Heart left ventricle (tissue), 16 donors: ENCODE measurements at places on chromosomes 3 and 15. TPM values are rescaled to one million over a fixed set of nuclear protein-coding genes. Genes with fewer than 3 reads are reported as not detected.
A peak's percentile ranks its signal among the peaks of the same experiment; 100 is the strongest.

The UROC1 gene
- total RNA-seq = not detected

DNA sequence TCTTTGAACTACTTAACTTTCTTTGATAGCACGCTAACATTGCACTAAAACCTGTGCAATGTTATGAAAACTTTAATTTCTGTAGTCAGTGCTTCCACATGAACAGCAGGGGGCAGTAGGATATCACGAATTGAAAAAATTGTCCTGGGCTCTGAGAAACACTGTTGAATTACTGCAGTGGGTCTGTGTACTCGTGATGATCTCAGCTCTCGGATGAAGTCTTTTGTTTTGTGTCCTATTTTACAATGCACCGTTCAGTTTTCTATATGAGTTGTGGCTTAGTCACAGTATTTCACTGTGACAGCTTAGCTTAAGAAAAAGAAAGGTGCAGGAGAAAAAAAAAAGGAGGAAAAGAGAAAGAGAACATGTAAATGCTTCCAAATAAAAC, 141.3 kb upstream of the CCDC54 start:
- DNase-seq = peak; percentile 52

- no peak for DNase-seq
These were observed 95.2 kb downstream of the RYK start for GRCh38 chr3:134155446-134155845.

DNA sequence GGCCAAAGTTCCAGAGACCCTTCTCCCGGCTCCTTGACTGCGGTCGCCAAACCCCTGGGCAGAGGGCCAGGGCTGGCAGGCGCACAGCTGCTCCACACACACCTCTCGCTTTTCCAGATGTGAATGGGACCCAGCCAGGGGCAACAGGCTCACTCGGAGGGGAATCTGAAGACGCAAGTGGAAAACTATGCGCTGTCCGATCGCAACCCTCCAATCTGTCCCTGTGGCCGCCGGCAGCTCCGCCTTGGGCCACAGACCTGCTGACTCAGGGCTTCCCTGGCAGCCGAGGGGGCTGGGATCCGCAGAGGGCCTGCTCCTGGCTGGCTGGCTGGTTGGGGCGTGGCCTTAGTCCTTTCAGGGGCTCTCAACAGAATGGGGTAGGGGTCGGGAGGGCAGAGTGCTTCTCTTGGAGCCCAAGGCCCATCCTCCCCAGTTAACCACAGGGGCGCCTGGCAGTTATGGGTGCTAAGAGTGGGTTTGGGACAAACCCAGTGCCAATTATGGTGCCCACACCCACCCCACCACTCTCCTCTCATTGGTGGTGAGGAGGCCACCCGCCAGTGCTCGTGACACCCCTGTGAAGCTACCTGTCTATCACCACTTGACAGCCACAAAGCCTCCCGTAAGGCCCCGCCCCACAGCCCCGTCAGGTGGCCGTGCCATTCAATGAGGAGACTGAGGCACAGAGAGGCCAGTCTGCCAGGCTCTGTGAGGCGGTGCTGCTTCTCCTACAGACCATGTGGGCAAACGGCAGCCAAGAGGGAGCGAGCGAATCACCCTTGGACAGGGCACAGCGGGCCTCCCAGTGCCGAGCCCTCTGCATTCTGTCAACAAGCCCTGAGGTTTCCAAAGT, 53.8 kb downstream of the IQSEC1 start:
- peak; percentile 59 for DNase-seq

DNA sequence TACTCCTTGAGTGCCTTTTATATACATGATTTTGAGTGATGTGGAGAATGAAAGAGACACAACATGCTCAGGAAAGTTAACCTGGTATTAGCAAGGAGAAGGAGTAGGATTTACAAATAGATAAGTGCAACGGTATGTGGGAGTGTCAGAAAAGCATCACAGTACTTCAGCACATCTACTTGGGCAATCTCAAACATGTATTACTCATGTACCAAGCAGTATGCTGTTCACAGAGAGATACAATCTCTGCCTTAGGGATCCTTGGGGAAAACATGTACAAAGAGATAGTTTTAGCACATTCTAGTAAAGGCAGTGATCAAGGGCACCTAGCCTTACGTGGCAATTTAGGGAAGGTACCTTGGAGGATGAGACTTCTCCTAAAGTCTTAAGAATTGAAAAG, 146.5 kb downstream of the FILIP1L start:
- no peak for DNase-seq

DNA sequence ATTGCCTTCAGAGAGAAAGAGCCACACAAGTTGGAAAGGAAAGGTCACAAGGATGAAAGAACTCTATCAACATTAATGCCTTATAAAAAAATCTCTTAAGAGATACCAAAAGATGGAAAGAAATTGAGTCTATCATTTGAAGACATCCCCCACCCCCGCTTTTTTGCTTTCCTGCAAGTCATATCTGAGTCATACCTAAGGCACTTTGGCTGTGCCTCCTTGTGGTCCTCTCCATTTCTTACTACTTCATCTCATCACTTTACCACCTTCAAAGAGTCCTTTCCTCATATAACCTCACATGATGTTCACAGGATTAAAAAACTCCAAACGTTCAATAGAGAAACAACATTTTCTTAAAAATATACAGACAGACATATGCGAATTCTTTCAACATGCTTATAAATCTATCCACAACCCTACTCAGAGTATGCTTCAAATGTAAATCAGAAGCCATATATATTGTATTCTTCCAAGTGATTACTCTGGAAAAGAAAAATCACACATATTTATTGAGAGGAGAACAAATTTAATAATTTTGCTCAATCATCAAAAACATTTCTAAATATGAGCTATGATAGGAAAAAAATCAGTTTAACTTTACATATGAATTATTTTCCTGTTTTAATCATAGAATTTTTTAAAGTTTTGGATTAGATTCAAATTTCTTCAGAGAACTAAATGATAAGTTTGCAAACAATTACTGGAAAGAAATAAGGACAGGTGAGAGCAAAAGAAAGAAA, 1003.9 kb upstream of the CFAP20DC start:
- DNase-seq = no peak

The NKIRAS1 gene
- 18.8 TPM for total RNA-seq

GRCh38 chr15:59721411-59721810, 32.3 kb upstream of the BNIP2 start:
- DNase-seq = no peak

DNA sequence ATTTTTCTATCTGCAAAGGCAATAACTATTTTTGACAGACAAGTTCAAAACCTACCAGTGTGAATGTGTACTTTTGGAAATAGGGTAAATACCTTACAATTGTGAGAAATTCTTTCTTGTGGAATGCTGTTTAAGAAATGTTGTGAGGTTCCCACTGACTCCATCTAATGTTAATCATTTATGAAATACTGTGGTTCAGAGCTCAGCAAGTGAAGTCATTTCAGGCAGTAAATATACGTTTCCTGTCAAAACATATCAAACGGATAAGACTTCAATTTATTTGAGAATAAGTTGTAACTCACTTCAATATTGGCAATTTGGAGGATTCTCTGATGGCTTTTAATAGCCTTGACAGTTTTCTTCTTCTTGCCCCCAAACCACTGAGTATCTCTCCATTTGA, 16.4 kb downstream of the TAFA4 start:
- no peak for DNase-seq

GRCh38 chr15:66016199-66016598, 146.9 kb downstream of the RAB11A start:
- DNase-seq = no peak

GRCh38 chr3:166836836-166837235, 543.3 kb downstream of the ZBBX start:
- DNase-seq = no peak

- no peak for DNase-seq
These were observed 308.8 kb upstream of the NR2E3 start for GRCh38 chr15:71501344-71502076.

- no peak for DNase-seq
These were observed 96.0 kb downstream of the VPS8 start for GRCh38 chr3:184907681-184908649.

GRCh38 chr3:188196232-188196990, 42.5 kb downstream of the LPP start:
- DNase-seq = no peak

DNA sequence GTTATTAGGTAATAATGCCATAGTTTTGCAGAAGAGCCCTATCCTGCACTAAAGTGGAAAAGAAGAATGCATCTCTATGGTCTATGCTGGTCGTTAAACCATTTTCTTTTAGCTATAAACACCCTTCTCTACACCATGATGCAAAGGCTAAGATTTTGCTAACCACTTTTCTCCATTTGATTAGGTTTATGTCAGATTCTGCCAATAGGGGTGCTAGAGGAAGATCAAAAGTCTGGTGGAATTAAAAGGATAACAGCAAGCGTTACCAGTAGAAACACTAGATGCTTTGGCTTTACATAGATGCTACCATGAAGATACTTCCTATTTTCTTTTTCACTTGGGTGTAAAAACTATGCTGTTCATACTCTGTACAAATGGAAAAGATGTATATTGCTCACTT, 669.8 kb upstream of the ARPP21 start:
- DNase-seq = no peak

DNA sequence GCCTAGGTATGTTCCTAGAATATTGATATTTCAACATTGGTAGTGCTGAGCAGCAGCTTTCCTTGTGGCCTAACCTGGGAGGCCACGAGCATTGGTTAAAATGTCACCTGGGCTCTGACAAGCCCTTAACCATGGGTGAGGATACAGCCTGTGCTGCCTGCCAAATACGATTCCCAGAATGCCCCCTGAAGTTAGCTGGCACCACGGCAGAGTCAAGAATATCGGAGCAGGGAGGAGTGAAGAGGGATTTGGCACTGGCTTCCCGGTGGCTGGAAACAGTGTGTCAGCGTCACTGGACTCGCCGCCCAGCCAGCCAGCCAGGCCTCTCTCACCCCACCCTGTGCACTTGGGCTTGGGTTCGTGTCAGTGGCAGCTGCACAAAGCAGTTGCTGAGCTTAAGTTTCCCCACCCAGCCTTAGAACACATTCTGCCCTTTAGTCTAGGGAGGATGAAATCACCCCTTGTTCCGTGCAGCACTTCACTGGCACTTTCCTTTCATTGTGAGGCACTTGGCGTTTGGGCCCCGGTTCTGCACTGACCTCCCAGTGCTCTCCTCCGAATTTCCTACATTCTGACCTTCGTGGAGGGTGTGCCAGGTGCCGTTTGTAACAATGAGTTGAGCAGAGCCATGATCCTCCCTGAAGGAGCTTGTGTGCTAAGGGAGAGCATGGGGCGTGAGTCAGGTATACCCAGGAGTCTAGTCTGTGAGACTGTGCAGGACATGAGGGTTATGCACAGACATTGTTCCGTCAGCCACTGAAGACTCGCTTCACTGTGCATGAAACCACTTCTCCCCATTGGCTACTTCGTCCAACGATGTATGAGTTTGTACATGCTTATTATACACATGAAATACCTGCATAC, 152.8 kb upstream of the BHLHE40 start:
- peak; percentile 95 for DNase-seq

The POU1F1 gene
- not detected for total RNA-seq

The SEMA3F gene
- total RNA-seq = 8.1 TPM

DNA sequence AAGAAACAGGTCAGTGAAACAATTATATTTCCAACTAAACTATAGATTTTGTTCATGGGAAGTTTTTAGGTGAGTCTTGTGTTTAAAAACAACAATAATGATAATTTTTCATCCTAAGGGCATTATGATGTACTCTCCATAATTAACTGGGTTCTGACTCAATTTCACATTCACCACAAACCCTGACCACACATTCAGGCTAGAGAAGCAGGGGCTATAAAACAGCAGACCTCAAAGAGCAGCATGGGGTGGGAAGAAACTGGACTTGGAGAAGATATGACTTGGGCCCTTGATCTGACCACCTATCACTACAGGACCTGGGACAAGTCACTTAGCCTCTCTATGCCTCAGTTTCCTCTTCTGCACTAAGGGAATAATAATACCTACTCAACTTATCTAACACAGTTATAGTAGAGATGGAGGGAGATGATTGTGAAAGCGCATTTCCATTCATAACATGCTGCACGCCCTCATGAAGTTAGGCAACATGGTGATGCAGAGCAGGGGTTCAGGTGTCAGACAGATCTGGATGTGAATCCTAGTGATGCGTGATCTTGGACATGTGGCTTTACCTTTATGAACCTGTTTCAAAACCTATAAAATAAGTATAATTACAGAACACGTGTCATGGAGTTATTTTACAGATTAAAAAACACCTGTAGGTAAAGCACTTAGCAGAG, 63.0 kb upstream of the ACP3 start:
- DNase-seq = no peak

The PRSS50 gene
- total RNA-seq = not detected

The GABRB3 gene
- 1.1 TPM for total RNA-seq

DNA sequence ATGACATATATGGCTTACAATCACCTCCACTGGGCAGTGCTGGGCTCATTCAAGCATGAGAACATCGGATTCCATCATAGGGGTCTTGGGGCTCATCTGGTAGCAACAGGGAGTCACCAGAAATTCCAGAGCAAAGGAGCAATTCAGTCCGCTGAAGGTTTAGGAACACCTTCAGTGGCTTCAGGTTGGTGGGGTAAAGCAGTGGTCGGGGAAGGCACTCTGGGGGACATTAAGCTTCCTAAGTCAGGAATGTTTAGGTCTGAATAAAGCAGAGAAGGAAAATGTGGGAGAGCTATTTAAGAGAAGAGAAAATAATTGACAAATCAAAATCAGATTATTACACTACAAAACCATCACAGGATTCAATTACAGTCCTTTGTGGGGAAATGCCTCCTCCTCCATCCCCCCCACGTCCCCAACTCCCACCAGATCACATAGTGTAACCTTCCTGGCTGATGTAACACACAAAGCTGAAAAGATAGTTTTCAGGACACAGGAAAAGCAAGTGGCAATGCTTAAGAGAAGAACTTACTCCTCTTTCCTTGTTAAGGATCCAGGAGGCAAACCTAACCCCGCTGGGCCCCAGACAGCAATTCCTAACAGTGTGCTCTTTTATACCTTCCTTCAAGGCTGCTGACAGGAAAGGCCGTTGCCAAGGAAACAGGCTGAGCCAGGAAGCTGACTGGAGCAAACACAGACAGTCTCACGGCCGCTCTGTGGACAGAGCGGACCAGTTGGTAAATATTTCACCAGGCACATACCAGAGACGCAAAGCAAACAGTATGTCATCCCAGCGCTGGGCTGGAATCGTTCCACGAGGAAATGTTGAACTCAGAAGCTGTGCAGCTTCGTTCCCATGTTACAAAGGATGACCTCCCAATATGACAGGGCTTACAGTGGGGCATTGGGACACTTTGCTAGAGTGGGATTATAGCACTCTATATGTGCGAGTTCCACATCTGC, 57.5 kb upstream of the LMCD1 start:
- DNase-seq = peak; percentile 88

DNA sequence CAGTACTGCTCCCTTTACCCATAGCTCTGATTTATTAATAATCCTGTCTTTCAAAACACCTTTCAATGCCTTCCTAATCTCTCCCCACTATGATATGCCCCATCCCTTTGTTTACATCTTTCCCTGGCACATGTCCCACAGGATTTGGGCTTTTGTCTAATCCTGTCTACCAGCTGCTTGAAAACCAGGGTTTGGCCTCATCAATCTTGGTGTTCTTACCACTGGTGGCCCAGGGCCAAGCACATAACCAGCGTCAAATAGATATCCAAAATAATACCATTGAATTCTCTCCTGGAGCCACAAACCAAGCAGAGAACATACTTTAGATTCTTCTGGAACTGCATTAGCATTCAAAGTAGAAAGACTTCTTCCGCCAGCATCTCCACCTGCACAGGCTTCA, 104.8 kb upstream of the PPP2R3A start:
- no peak for DNase-seq
